ENCODE measurements at places on chromosomes 2 and 18. TPM values are rescaled to one million over a fixed set of nuclear protein-coding genes. Genes with fewer than 3 reads are reported as not detected.

FBLN7 gene
- 1.4 TPM for total RNA-seq

PMS1 gene
- 57.6 TPM for total RNA-seq

PLA2R1 gene
- 0.78 TPM for total RNA-seq

LBX2 gene
- total RNA-seq: 0.24 TPM

PSMD14 gene
- total RNA-seq: 92.2 TPM

MYL1 gene
- not detected for total RNA-seq

- H3K4me3 ChIP-seq: peak overlapping the region; percentile 67
- H3K27me3 ChIP-seq: peaks cover 100% of the 10 kb centered on the region
- peaks cover 64% of the 10 kb centered on the region for H3K4me1 ChIP-seq
- peak; percentile 51 for DNase-seq
These were observed 2.4 kb downstream of the EN1 start for GRCh38 chr2:118845005-118845521.

- no peaks in the 10 kb centered on the region for H3K36me3 ChIP-seq
- H3K27me3 ChIP-seq: no peaks in the 10 kb centered on the region
- no peak overlapping the region for H3K27ac ChIP-seq
- H3K4me3 ChIP-seq: no peak overlapping the region
- peaks cover 6% of the 10 kb centered on the region for H3K4me1 ChIP-seq
These were observed 388.1 kb upstream of the ACVR2A start for GRCh38 chr2:147456779-147457178.

GRCh38 chr18:56196495-56197225 is 441.7 kb downstream of the TXNL1 start:
- H3K27me3 ChIP-seq: no peaks in the 10 kb centered on the region
- no peak for DNase-seq
- H3K4me1 ChIP-seq: no peaks in the 10 kb centered on the region
- no peak overlapping the region for H3K27ac ChIP-seq
- no peak overlapping the region for H3K4me3 ChIP-seq
- H3K36me3 ChIP-seq: no peaks in the 10 kb centered on the region

GRCh38 chr2:208329485-208329884 is 63.4 kb downstream of the PIKFYVE start:
- H3K4me1 ChIP-seq: no peaks in the 10 kb centered on the region
- no peak for DNase-seq
- no peak overlapping the region for H3K4me3 ChIP-seq
- no peaks in the 10 kb centered on the region for H3K27me3 ChIP-seq
- H3K36me3 ChIP-seq: peaks cover 55% of the 10 kb centered on the region

DNA sequence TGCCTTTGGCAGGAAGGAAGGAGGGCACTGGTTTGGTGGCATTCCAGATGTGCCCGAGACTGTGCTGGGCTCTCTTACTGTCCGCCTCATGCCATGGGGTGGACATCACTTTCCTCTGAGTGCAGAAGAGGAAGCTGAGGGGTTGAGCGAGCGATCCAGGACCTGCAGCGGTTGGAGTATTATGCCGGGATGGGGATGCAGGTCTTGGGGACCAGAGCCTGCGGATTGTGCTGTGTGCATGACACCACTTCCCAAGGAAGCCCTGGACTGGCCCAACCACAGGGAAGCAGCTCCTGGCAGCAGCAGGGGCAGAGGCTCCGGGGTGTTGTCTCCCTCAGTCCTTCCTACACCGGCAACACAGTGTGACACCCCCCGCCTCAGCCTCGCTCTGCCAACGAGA is 44.5 kb downstream of the ATP6V1C2 start:
- no peaks in the 10 kb centered on the region for H3K36me3 ChIP-seq
- H3K4me3 ChIP-seq: no peak overlapping the region
- no peaks in the 10 kb centered on the region for H3K4me1 ChIP-seq
- no peaks in the 10 kb centered on the region for H3K27me3 ChIP-seq
- DNase-seq: no peak
- H3K27ac ChIP-seq: no peak overlapping the region

GRCh38 chr2:45267062-45267792 is 258.0 kb upstream of the SIX2 start:
- H3K27me3 ChIP-seq: no peaks in the 10 kb centered on the region
- no peak for DNase-seq
- H3K4me3 ChIP-seq: no peak overlapping the region
- H3K36me3 ChIP-seq: no peaks in the 10 kb centered on the region

DNA sequence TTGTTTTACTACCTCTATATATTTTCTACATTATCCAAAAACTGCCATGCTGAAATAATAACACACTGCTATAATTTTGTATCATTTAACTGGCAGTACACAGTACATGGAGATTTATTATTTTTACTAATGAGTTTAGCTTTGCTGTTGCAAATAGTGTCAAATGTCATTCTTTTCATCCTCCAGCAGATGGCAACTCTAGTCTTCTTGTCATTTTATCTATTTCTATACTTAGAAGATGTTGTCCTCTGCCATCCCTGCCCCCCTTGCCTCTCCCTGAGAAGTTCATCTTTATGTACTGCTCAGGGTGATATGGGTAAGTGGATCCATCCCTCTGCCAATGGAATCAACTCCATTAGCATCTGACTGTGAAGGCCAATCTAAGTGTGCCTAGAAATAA is 21.7 kb upstream of the LRRTM1 start:
- H3K27ac ChIP-seq: no peak overlapping the region
- peak; percentile 64 for DNase-seq
- H3K4me3 ChIP-seq: no peak overlapping the region
- peaks cover 28% of the 10 kb centered on the region for H3K27me3 ChIP-seq

- H3K36me3 ChIP-seq: no peaks in the 10 kb centered on the region
- H3K27ac ChIP-seq: no peak overlapping the region
- no peak for DNase-seq
- no peaks in the 10 kb centered on the region for H3K27me3 ChIP-seq
- no peaks in the 10 kb centered on the region for H3K4me1 ChIP-seq
These were observed 28.2 kb downstream of the CALCRL start for GRCh38 chr2:187419808-187420207.

DNA sequence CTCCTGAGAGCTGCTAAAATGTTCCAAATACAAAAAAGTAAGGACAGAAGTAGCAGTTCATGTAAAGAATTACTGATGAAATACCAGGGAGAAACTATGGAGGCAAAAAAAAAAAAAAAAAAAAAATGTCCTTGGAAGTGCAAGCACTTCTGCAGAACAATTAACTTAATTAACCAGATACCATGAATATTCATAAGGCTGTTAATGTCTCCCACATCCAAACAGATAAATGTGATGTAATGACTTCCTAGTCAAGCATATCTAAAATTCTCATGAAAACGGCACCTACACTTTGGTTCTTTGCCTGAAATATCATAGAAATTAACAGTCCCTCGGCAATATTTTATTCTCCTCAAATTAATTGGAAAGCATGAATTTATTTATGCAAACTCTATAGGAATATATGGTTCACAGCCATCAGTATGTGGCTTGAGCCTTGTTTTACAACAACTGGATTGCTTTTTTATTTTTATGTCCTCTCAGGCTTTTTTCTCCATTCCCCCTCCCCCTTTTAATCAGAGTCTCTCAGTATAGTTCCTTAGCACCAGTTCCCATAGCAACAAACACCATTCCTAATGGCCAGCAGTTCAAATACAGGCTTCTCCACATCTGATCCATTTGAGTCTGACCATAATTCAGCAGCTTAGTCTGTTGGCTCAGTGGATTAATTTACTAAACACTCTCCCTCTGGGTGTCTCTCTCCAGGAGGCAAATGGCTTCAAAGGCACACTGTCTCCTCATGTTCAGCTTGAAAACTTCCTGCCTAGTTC is 97.1 kb downstream of the ITGA4 start:
- peak; percentile 50 for DNase-seq
- H3K27ac ChIP-seq: no peak overlapping the region
- 0 out of 2 replicates have a peak, but pooled peaks cover 9% of the 10 kb centered on the region for H3K4me1 ChIP-seq

GRCh38 chr2:129293326-129293725 is 686.1 kb upstream of the RAB6C start:
- DNase-seq: no peak
- no peaks in the 10 kb centered on the region for H3K27me3 ChIP-seq
- no peaks in the 10 kb centered on the region for H3K4me1 ChIP-seq
- H3K36me3 ChIP-seq: peaks cover 3% of the 10 kb centered on the region
- H3K27ac ChIP-seq: no peak overlapping the region

DNA sequence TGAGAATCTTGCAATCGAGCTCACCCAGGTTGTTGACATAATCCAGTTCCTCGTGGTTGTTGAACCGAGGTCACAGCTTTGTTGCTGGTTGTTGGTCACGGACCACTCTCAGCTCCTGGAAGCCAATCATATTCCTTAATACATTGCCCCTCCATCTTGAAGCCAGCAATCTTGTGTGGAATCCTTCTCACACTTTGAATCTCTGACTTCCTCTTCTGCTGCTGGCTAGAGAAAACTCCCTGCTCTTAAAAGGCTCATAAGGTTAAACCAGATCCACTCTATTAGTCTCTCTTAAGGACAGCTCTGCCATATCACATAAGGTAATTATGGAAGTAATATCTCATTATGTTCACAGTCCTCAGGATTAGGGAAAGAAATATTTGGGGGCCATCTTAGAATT is 41.1 kb downstream of the SP140 start:
- H3K27ac ChIP-seq: no peak overlapping the region
- H3K4me1 ChIP-seq: no peaks in the 10 kb centered on the region

- no peak overlapping the region for H3K27ac ChIP-seq
- H3K36me3 ChIP-seq: no peaks in the 10 kb centered on the region
- no peaks in the 10 kb centered on the region for H3K27me3 ChIP-seq
- H3K4me3 ChIP-seq: no peak overlapping the region
- peaks cover 22% of the 10 kb centered on the region for H3K4me1 ChIP-seq
These were observed 329.1 kb downstream of the SATB2 start for GRCh38 chr2:199128476-199129229.

GRCh38 chr2:239027391-239028252 is 179.7 kb downstream of the TWIST2 start:
- H3K4me3 ChIP-seq: no peak overlapping the region
- no peak for DNase-seq
- H3K4me1 ChIP-seq: no peaks in the 10 kb centered on the region
- H3K27me3 ChIP-seq: no peaks in the 10 kb centered on the region
- no peaks in the 10 kb centered on the region for H3K36me3 ChIP-seq

DNA sequence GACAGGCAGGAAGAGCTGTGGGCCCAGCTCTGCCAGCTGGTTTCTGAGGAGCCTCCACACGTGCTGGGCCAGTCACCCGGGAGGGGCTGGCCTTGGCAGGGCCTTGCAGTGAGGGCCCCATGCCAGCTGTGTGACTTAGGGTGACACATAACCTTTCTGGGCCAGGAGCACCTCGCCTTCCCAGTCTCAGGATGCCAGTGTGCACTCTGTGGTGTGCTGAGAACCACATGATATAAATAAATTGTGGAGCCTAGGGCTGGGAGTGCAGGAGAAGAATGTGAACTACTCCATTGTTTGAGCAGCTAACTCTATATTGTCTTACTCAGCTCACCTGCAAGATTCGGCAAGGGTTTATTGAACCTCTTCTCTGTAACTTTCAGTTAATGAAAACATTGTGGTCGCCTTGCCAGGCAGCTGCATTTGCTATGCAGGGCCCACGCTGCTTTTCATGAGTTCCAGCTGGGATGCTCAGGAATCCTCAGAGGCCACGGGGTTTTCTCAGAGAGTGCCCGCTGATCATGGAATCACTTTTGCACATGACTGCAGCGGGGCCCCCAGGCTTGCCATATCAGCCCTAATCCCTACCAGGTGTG is 222.3 kb downstream of the SH3RF3 start:
- H3K4me1 ChIP-seq: no peaks in the 10 kb centered on the region
- no peak overlapping the region for H3K27ac ChIP-seq
- H3K36me3 ChIP-seq: no peaks in the 10 kb centered on the region
- DNase-seq: no peak

DNA sequence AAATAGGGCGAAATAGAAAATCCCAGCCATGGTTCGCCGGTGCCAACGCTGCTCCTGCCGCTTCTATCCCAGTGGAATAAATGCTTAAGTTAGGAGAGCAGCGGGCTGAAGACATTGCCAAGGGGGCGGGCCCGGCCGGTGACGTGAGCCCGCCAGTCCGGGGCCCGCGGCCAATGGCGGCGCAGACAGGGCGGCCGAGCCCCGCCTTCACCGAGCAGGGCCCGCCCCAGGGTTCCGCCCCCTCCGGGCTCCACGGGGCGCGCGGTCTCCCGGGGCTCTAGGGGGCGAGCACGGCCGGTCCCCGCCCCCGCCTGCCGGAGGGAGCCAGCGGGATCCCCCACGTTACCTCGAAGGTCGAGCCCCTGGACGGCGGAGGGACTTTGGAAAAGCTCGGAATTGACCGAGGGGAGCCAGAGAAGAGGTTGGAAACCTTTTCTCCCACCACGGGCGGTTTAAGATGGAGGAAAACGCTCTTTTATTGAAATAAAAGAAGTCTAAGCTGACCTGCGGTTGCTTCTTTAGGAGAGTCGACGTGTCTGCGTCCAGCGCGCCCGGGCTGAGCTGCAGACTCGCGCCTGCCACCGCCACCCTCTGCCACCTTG is at the start of gene EPHA4:
TSS of gene EPHA4 (minus strand) at position 86 of the 602 bp plus-strand sequence. CDS start at position 30, 56 bp downstream.
- peak within 1 kb of the TSS; percentile 93 for H3K4me3 ChIP-seq
- peaks cover 32% of the 10 kb centered on the region for H3K4me1 ChIP-seq
- H3K27ac ChIP-seq: no peak within 1 kb of the TSS
- DNase-seq: peak; percentile 87
- H3K27me3 ChIP-seq: peaks cover 80% of the 10 kb centered on the region

DNA sequence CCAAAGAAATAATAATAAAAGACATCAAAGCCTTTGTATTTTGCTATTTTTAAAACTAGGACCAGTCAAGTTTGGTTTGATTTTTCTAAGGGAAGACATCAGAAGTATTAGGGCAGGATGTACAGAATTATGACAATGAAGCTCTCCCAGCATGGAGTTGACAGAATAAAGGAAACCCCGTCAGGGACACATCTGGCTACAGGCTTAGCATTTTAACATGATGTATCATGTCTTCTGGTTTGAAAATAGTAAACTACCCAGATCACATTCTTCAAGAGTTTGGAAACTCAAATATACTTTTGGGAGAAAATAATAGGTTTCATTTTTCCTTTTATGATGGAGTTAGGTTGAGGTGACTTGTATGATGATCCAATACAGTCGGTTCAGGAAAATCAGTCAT is 552.0 kb upstream of the CDH2 start:
- DNase-seq: no peak
- no peaks in the 10 kb centered on the region for H3K27me3 ChIP-seq
- peaks cover 14% of the 10 kb centered on the region for H3K4me1 ChIP-seq

GRCh38 chr2:41079011-41079410 is 627.1 kb upstream of the SLC8A1 start:
- no peaks in the 10 kb centered on the region for H3K27me3 ChIP-seq
- no peak overlapping the region for H3K4me3 ChIP-seq
- H3K36me3 ChIP-seq: no peaks in the 10 kb centered on the region
- DNase-seq: no peak
- H3K4me1 ChIP-seq: no peaks in the 10 kb centered on the region

DNA sequence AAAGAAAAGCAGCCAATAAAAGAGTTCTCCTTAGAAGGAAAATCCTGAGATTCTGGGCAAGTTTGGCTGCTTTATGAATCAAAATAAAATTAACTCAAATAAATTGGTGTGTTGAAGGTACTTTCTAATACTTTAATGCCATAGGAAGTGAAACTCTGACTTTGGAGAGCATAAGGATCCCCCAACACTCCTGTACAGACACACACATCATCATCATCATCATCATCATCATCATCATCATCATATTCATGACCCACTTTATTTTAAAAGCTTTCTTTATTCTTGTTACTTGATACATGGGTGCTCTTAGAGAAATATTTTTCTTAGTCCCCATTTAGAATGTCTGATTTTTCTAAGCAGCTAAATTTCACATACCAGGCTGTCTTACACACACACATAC is 283.1 kb upstream of the CYRIA start:
- no peaks in the 10 kb centered on the region for H3K36me3 ChIP-seq
- H3K27me3 ChIP-seq: no peaks in the 10 kb centered on the region
- no peaks in the 10 kb centered on the region for H3K4me1 ChIP-seq
- H3K4me3 ChIP-seq: no peak overlapping the region
- no peak for DNase-seq

GRCh38 chr2:196233805-196234475 is 62.6 kb upstream of the STK17B start:
- H3K36me3 ChIP-seq: no peaks in the 10 kb centered on the region
- no peaks in the 10 kb centered on the region for H3K27me3 ChIP-seq
- no peak overlapping the region for H3K4me3 ChIP-seq
- H3K27ac ChIP-seq: no peak overlapping the region
- H3K4me1 ChIP-seq: no peaks in the 10 kb centered on the region
- DNase-seq: no peak
